ENCODE measurements at places on chromosomes 1 and 21.

DNA sequence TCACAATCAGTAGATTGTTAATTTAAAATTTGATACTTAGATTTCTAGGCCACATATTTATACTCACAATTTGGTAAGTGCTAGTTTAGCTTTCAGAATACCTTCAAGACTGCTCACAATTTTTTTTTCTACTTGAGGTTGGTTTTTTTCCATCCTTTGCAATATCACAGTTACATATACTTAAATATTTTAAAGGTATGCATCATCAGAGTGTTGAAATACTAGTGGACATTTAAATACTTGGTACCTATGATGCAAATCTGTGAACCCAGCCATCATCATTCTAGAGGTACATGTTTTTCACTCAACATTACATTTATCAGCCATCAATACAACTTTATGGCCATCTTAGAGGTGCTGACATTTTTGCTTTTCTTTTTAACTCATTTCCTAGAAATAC is 6.2 kb upstream of the LRRC40 start:
- no peak for DNase-seq

DNA sequence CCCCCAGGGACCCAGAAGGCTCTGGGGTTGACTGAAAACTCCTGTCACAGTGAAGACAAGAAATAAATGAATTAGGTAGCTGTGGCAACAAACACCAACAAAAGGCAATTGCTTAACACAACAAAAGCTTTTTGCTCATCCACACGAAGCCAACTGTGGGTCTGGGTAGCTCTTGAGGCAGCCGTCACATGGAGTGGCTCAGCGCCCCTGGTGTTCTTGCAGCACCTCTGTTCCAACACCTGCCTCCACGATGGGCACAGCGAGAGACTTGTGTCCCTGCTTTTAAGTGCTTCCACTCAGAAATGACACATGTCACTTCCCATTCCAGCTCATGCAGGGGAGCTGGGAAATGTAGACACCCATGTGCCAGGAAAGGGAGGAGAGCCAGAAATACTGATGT is 364.5 kb upstream of the DUSP10 start:
- DNase-seq, result no peak

- DNase-seq, result no peak
Measured at GRCh38 chr1:246160905-246161304, 346.2 kb downstream of the SMYD3 start.

GRCh38 chr1:97680470-97680869 is 240.4 kb downstream of the DPYD start:
- no peak for DNase-seq

GRCh38 chr1:12069623-12070244 is 6.6 kb downstream of the TNFRSF8 start:
- DNase-seq, result peak; percentile 49

GRCh38 chr1:223364685-223365382 is 858 bp upstream of the SUSD4 start:
- DNase-seq, result peak; percentile 5

- DNase-seq, result no peak
Measured at GRCh38 chr1:240029418-240029817, 62.3 kb upstream of the FMN2 start.

DNA sequence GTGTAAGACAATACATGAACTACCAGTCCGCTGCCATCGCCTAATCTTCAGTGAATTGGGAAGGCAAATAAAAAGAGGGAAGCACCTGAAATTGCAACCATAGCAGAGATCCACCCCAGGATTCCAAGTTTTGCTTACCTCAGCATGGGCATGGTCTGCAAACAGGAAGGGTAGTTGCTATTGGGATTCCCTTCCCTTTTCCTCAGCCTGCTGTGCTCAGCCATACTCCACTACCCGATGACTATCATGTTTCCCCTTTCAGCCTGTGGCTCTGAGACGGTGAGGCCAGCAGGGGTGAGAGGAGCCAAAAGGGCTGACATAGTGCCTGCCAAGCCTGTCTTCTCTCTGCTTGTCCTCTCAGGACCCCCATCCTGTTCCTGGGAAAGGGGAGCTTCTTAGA is 64.2 kb downstream of the GPR137B start:
- DNase-seq, result no peak

GRCh38 chr1:146051452-146051851 is 29.9 kb upstream of the HJV start:
- no peak for DNase-seq

DNA sequence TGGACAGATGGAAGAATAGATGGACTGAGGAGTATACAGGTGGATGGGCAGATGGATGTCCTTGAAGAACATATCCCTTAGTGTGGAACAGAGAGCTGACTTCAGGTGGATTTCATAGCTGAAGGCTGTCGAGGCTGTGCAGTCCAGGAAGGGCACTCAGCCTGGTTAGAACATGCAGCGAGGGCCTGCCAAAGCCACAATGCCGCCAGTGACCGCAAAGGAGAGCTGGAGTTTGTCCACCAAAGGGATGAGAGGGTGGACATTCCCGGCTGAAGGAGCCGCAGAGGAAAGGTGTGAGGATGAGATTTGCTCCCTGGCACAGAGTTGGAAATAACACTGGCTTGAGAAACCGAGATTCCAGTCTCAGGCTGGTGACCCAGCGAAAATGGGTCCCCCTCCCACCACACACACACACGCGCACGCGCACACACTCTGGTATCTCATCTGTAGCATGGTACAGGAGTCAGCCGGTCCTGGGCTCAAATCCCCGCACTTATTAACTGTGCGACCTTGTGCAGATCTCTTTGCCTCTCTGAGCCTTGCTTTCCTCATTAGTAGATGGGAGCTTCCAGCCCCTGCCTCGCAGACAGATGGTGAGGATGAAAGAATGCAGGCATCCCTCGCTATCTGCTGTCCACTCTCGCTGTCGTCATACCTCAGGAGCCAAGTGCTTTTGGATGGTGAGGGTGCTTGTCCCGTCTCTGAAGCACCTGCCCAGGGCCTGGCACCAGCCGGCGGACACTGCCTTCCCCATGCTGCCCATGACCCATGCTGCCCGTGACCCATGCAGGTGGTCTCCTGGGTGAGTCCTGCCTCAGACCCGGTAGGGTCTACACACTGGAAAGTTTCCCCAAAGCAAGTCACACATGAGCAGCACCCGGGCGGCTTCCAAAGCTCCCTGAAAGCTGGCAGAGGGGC is 26.8 kb upstream of the EFHD2 start:
- no peak for DNase-seq

- DNase-seq, result no peak
Measured at GRCh38 chr1:65998763-65999583, 206.3 kb downstream of the PDE4B start.

DNA sequence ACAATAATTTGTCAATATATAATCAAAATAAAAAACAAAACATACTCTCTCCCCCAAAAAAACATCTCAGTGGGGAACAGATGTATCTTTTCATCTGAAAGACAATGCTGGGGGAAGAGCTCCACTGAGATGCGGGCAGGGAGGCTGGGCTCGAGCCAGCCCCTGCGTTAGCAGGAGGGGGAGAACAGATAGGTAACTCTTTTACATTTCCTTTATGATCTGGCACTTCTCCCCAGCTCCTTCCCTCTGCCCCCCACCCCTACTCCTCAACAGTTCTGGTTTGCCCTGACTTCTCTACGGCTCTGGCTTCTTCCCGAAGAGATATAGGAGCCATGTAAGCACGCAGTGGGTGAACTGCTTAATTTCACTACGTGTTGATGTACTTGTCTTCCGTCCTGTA is 12.4 kb downstream of the LEPR start:
- DNase-seq, result no peak

GRCh38 chr1:109061183-109061582 is 14.6 kb downstream of the TAF13 start:
- DNase-seq, result no peak

- no peak for DNase-seq
Measured at GRCh38 chr21:26194326-26194725, 23.8 kb upstream of the APP start.

- DNase-seq, result no peak
Measured at GRCh38 chr1:235102993-235103411, 25.6 kb downstream of the TOMM20 start.

- no peak for DNase-seq
Measured at GRCh38 chr1:103435443-103435842, 90.1 kb upstream of the RNPC3 start.
